NCI-H1436 treated with DMSO at 0.1 percent for 48 hours (cell line): ENCODE measurements at places on chromosomes 16 and 17.
A peak's percentile ranks its signal among the peaks of the same experiment; 100 is the strongest.

- DNase-seq, result no peak
Measured at GRCh38 chr16:52526116-52526828, 20.7 kb downstream of the TOX3 start.

- DNase-seq, result no peak
Measured at GRCh38 chr16:78869492-78869891, 731.0 kb downstream of the MAF start.

DNA sequence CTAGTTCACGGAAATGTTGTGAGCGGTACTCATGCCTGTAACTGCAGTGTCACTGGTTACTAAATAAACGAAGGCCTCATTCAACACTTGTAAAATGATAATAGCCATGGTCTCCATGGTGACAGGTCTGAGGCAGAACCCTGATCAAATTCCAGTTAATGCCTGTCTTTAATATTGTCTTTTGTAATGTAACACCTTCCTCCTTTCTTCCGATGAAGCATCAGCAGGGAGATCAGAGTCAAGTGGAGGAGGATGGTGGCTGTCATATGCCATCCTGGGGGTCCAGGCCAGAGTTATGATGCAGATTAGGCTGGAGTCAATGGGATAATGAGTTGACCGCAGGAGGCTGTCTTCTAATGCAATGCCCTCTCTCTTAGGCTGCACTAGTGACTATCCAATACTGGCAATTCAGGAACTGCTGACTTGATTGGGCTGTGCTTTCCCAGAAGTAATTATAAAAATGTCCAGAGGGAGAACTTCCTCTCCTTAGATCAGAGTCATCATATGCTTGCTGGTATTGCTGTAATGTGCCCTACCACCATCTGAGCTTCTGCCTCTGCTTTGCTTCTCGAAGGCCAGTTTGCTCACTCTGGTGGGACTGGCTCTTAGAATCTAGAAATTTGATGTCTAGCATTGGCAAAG, 419.1 kb downstream of the CA10 start:
- peak; percentile 96 for DNase-seq

DNA sequence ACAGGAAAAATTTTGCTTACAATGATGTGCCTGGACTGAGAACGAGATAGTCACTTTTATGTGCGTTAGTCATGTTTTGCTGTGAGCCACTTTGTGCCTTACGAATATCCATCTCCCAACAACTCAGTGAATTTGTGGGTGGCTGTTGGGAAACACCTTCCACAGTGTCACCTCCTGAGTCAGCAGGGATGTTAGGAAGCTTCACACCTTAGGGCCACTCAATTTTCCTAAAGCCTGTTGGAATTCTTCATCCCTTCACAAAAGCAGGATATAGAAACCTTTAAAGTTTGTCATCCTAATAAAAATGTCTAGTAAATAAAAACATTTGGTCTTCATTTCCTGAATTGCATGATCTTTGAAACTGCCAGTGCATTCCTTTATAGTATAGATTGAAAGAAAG, 4.3 kb upstream of the KRTAP3-1 start:
- DNase-seq, result no peak

GRCh38 chr17:1228781-1229348, 41.4 kb upstream of the BHLHA9 start:
- no peak for DNase-seq

- no peak for DNase-seq
Measured at GRCh38 chr16:83010776-83011720, 384.3 kb downstream of the CDH13 start.

GRCh38 chr16:73006026-73006425, 41.9 kb downstream of the ZFHX3 start:
- no peak for DNase-seq

GRCh38 chr16:29743827-29744531, 1.8 kb downstream of the C16orf54 start:
- no peak for DNase-seq

- no peak for DNase-seq
Measured at GRCh38 chr16:87093804-87094555, 223.2 kb downstream of the C16orf95 start.

- no peak for DNase-seq
Measured at GRCh38 chr16:85491798-85492294, 121.3 kb upstream of the GSE1 start.

DNA sequence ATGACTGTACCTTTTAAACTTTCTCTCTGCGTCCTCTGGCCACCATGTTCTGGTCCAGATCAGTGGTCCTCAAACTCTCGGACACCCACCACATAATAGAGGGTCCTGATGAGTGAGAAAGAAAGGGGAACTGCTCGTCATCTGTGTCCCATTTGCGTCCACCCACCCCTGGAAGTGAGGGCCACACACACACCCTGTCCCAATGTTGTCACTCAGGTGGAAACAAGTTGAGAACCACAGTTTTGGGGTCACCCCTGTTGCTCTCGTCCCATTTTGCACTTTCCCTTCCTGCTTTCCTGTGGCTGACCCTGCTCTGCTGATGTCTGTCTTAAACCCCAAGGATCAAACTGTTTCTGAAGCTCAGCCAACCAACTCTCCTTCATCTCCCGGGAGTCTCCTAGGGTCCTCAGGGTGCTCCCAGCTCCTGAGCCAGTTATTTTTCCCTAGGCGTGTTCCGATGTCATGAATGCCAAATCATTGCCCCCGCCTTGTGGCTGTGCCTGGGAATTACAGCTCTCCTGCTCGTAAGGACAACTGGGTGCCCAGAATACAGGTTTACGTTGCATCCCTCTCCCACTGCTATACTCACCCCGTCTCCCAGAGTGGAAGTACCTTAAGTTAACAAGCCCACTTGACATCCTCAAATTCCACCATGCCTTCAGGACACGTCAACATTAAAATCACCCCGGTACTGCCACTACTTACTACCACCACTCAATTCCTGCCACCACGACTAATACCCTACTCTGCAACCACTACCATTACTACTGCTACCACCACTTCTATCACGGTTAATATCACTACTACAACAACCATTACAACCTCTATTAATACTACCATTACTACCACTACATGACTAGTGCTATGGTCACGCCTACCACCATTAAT, 26.0 kb upstream of the HNF1B start:
- no peak for DNase-seq

- DNase-seq, result no peak
Measured at GRCh38 chr16:17287166-17287800, 183.5 kb downstream of the XYLT1 start.

- DNase-seq, result no peak
Measured at GRCh38 chr17:41480136-41480535, 815 bp downstream of the KRT35 start.

DNA sequence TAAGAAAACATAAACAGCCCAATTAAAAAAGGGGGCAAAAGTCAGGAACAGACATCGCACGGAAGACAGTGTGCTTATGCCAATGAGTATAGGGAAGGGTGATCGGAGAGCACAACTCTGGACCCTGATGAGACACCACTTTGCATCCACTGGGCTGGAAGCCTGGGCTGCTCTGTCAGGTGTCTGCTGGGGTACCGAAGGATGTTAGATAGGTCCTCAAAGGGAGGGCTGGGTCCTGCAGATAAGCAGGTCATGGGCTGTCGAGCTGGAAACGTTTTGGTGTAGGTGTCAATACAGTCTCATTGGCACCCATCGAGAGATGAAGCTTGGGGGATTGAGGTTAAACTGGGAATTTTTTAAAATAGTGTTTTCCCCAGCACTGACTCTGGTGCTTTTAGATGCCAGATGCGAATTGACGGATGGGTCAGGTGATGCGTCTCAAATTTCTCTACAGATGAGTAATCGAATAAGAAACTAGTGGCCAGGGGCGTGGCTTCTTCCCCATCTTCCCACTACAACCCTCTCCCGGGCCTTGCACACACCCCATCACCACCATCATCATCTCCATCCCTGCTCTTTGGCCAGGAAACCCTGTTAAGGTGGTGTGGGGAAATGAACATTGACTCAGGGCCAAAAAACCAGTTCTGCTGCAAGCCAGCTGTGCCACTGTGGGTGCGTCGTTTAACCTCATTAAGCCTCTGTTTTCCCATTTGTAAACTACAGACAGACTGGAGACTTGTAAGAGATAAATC, 47.8 kb upstream of the IRF8 start:
- no peak for DNase-seq

- no peak for DNase-seq
Measured at GRCh38 chr16:54244061-54244886, 42.3 kb downstream of the IRX3 start.

GRCh38 chr16:68987734-68988457, 117.6 kb upstream of the HAS3 start:
- no peak for DNase-seq

DNA sequence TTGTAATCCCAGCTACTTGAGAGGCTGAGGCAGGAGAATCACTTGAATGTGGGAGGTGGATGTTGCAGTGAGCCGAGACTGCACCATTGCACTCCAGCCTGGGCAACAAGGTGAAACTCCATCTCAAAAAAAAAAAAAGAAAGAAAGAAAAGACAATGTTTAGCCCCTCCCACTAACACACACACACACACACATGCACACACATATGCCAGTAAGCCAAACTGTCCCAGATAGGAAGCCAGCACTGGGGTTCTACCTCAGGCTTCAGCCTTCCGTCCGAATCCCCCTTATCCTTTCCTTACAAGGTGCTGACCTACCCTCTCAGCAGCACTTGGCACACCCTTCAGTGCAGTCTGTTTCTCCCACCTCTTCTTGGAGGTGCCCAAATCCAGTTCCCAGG, 8.7 kb upstream of the KCNH6 start:
- DNase-seq, result no peak

GRCh38 chr17:35998018-35998545, 3.3 kb downstream of the CCL15 start:
- no peak for DNase-seq

GRCh38 chr16:7765079-7765550, 432.5 kb downstream of the RBFOX1 start:
- no peak for DNase-seq

DNA sequence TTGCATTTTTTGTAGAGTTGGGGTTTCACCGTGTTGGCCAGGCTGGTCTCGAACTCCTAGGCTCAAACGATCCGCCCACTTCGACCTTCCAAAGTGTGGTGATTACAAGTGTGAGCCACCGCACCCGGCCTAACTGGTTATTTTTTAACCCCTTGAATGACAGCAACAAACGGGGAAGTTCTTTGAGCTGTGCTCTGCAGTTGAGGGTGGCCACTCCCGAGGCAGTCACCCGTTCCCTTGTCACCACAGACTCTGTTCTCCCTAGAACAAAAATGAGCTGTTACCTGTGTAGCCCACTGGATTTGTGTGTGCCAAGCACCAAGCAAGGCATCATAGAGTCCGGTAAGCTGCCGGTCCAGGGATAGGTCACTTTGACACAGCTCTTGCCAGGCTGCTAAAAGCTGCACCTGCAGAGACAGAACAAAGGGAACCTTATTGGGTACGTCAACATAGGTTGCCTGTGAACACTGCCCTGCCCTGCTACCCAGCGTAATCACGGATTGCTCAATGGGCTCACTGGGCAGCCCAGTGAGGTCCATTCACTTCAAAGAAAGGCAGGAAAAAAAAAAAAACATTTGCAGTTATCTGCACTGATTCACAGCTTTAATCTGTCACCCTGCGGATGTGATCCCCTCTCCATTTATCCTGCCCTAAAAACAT, 19.6 kb downstream of the COG7 start:
- no peak for DNase-seq
